ENCODE measurements at places on chromosomes 13 and 19.

- peak; percentile 61 for DNase-seq
Measured at GRCh38 chr19:17079710-17080439, 4.3 kb downstream of the MYO9B start.

- no peak for DNase-seq
Measured at GRCh38 chr13:76759877-76760276, 126.3 kb downstream of the KCTD12 start.

DNA sequence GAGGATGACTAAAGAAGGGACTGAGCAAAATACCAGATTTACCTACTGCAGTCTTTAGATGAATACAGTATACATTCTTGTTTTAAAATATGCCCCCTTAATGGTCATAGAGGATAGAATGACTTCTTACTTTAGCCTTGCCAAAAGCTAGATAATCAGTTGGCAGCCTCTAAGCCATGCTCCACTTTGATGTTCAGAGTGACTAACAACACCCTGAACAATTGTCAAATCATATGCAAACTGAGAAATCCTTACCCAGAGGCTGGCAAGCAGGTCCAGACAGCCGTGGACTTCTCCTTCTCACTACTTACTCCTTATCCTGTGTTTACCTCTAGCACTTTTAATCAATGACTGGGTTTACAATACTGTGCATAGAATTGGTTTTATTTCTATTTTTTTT lies 23.6 kb upstream of the PHF11 start:
- DNase-seq = no peak

DNA sequence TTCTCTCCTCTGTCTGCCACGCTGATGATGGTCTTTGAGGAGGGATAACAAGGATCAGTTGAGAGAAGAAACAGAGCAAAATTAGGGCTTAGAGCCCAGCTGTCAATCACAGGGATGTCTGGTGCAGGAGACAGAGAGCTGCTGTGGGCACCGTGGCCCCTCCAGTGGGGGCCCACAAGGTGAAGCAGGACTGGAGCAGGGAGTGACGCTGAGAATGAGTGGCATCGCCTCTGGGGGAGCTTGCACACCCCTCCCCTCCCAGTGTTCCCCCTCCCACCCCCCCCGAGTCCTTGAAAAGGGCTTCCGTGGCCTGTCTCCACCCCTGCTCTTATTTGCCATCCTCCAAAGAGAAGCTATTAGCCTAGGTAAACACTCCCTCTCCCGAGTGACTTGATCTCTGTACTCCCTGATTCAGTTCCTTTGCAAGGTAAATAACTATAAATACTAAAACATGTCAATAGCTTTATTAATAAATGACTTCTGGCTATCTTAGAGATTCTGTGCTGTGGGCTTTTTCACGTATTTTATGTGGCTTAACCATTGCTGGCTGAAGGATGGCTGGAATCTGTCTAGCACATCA lies 440.0 kb downstream of the ZNF536 start:
- no peak for DNase-seq

- DNase-seq = no peak
Measured at GRCh38 chr13:85223883-85224656, 575.1 kb downstream of the SLITRK6 start.

DNA sequence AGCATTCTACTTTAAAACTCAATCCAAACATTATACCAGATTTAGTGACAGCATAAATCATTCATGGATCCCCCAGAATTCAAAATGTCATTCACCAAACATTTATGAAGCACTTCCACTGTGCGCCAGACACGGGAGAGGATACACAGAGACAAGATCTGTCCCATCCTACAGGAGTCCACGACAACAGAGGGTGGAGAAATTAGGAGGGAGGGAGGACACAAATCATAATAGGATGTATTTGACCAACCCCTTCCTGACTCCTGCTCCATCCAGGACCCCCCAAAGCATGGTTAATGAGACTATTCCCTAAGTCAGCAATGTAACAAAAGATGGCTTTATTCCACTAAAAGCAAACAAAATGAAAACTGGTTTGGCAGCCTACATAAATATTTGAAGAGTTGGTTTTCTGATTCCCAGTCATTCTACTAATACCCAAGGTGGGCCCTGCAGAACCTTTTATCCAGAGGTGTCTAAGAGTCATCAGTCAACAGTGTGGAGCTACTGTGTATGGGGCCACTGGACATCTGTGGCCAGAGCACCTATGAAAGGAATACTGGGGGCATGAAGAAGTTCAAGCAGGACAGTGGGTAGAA lies 62.8 kb upstream of the DOCK9 start:
- DNase-seq = no peak

GRCh38 chr13:36543671-36544070 lies 111.4 kb downstream of the CCNA1 start:
- DNase-seq = no peak

GRCh38 chr13:78827471-78827870 lies 168.5 kb upstream of the OBI1 start:
- no peak for DNase-seq

- no peak for DNase-seq
Measured at GRCh38 chr19:55362990-55363716, at the start of gene GARIN5B. Gene GARIN5B, minus strand, starts transcription at chr19:55363260. Its CDS starts 194 bp downstream, at chr19:55363066.

DNA sequence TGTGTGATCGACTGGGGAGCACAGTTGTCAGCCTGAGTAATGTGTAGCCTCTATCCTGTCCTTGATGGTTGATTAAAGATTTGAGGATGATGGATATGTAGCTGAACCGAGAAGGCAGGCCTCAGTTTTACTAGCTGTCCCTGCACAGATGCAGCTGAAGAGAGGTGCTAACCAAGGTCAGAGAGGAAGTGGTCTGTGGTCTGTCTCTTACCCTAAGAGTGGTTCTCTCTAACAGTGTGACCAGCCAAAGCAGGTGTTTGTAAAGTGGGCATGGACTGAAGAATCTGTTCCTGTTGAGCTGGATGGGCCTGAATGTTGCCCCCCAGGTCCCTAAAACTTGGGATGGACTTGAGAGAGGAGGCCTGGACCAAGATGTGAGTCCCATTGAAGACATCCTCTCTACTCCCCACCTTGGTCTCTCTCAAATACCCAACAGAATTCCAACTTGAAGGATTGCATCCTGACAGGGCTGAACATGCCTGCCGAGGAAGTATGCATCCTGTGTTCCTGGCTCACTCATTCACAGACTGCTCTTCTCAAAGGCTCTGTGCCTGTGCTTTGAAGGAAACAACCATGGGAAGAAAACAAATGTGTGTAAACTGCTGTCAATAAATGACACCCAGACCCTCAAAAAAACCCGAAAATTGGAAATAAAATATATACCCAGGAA lies 223.8 kb downstream of the MAB21L1 start:
- no peak for DNase-seq

- DNase-seq = no peak
Measured at GRCh38 chr13:96848286-96848685, 146.0 kb downstream of the OXGR1 start.

GRCh38 chr19:30115947-30116346 lies 173.9 kb downstream of the URI1 start:
- DNase-seq = no peak

- no peak for DNase-seq
Measured at GRCh38 chr13:72853000-72853399, 71.1 kb downstream of the PIBF1 start.

All from activated gamma-delta T cell treated with anti-CD3 and anti-CD28 coated beads, Interleukin-2, amount 50 U/mL, for 16 hours (primary cell).